ENCODE measurements at places on chromosomes 7 and 10. TPM values are rescaled to one million over a fixed set of nuclear protein-coding genes. Genes with fewer than 3 reads are reported as not detected.

DNA sequence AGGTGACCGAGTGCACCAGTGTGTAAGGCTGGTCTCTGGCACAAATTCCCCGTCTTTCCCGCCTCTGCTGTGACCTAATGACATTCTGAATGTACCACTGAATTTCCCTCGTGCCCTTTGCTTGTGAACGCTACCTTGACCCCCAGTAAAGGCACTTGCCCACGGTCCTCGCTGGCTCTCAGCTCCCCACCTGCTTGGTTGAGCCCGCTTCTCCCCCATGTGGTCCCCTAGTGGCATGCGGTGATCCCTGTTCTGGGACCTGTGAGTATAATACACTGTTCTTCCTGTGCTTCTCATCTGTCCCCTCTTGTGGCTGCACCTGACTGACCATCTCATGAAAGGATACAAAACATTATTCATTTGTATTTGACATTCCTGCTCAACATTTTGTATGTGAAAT lies 495.7 kb downstream of the INHBA start:
- DNase-seq, result no peak

The CNNM1 gene
- 0.13 TPM for total RNA-seq

DNA sequence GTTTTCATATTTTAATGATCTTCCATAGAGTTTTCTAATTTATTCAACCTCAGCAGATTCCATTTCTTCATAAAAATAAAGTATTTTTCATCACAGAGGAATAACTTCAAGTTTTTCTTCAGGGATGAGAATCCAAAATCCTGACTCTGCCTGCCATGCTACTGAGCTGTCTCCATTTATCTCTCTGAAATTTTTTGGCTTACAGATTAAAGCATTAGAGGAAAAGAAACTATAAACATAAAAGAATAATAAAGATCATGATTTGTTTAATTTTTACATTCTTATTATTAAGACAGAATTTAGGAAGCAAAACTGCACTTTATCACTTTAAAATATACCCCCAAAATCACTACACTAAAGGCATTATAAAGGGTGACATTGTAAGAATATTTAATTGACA lies 301.8 kb upstream of the NFE2L3 start:
- no peak for DNase-seq

The TRIL gene
- 0.03 TPM for total RNA-seq

GRCh38 chr10:12938271-12938670 lies 63.2 kb downstream of the CCDC3 start:
- DNase-seq, result peak; percentile 77

The OPALIN gene
- not detected for total RNA-seq

The SLC26A5 gene
- total RNA-seq, result not detected

- DNase-seq, result no peak
These were observed 3.2 kb upstream of the MTG1 start for GRCh38 chr10:133390597-133391248.

The TRIM73 gene
- total RNA-seq, result not detected

- no peak for DNase-seq
These were observed 99.8 kb downstream of the NKX6-2 start for GRCh38 chr10:132685921-132686680.

GRCh38 chr7:29194594-29195427 lies at the start of gene CHN2:
Gene CHN2, plus strand, starts transcription at chr7:29194775.
- peak; percentile 66 for DNase-seq

DNA sequence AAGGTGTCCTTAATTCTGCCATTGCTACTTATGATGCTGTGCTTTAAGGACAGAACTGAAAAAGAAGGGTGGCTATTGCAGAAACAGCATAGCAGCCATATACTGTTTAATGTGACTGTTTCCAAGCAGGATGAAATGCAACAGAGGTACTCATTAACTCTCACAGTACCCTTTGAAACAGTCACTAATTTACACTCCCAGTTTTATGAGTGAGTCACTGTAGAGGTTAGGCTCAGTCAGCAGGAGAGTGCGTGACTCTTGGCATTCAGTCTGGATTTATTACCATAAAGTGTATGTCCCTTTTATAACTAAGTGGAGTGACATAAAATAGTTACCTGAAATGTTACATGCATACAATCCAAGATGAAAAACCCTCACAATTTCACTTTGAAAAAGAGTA lies 27.7 kb downstream of the ALDH18A1 start:
- no peak for DNase-seq

DNA sequence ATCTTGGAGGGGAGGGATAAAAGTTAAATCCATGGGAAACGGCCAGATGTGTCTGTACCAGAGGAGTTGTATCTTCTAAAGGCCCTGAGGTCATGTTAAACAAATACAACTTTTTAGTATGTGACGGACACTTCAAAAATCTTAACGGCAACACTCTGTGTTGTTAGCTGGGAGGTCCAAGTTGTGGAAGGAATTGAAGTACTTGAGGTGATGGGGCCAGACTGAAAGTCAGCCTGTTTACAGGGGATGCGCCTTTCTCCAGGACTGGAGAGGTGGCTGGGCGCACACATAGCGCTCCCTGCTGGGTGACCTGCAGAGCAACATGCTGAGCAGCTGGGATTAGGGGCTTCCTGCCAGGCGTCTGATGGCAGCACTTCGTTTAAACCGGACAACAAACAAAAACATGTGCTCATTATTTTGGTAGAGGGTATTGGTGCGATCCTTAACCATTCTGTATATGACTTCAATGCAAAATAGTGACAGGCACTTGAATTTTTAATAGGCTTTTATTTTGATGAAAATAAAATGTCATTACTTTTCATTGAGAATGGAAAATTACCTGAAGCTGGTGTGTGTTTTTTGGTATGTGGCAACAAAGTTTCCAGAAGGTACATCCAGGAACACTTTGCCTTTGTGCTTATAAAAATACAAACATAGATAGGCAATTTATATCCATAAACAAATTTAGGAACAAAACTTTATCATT lies 198.2 kb downstream of the MLLT10 start:
- peak; percentile 31 for DNase-seq

The HOXA9 gene
- total RNA-seq, result 29.9 TPM

DNA sequence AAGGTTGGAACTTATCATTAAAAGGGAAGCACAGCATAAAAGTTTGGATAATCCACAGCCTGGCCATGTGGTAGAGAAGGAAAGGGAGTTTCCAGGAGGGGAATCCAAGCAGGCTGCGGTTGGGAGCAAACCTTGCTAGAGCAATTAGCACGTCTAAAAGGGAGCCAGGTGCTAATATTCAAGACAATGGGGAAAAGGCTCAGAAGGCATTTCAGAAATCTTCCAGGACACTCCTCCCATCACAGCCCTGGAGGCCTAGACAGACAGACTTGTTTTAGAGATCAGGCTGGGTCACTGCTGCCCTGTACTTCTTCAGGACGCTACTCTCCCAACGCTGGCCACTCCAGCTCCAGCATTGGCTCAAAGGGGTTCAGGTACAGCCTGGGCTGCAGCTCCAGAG lies 96.2 kb upstream of the KAT6B start:
- DNase-seq, result no peak

GRCh38 chr7:134905375-134905774 lies 80.9 kb upstream of the AGBL3 start:
- DNase-seq, result peak; percentile 80

- no peak for DNase-seq
These were observed 52.7 kb downstream of the KIAA1217 start for GRCh38 chr10:24261627-24262026.

DNA sequence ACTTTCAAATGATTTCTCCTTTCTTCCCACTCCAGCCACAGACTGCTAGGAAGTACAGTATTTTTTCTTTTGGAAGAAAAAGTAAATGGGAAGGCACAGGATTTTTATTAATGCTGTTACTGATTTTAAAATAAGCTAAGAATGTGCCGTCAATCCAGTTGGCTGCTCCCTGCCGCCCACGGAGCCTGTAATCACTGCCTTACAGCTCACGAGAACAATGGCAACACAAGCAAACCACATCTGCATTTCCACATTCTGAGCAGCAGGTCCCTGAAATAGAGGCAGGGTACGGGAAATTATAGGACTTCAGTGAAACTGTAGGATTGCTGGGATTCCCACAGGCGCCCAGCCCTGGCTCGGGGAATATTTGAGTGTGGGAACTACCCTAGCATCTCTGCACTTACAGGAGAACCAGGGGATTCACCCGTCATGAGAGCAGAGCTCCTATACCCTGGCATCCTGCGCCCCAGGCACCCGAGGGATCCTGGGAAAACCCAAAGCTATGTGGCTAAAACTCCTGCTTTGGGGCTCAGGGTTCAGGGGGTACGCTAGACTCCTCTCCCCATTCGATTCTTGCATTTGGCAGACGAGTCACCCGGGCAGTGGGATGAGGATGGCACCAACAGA lies 72.9 kb upstream of the TNS3 start:
- DNase-seq, result peak; percentile 60

- DNase-seq, result no peak
These were observed 7.8 kb downstream of the ICA1 start for GRCh38 chr7:8254215-8254614.

DNA sequence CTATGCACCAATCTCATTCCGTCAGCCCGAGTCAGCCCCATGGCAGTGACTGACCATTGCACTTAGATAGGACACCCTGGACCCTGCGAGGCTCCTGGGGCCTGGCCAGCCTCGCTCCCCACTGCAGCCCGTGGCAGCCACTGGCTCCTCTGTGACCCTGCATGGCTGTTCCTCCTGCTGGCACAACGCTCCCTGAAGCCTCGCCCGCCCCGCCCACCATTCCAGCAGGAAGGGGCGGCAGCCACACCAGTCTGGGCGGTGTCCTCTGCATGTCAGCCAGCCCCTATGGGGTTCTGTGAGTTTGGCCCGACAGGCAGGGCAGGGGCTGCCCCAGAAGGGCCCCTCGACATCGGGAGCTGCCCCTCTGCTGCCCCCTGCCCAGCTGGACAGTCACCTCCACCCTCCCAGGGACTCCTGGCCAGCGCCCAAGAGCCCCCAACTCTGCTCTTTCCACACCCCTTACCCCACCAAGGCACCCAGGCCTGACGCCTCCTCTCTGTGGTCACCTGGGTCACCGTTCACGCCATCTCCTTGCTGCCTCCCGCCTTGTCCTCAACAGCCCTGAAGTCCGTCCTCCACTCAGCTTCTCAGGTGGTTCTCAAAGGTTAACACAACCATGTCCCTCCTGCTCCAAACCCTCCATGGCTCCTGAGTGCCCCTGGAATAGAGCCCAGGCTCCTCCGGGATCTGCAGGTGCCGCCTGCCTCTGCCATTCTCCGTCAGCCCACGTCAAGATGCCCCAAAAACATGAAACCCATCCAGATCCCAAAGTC lies 103.5 kb downstream of the MICALL2 start:
- DNase-seq, result no peak

DNA sequence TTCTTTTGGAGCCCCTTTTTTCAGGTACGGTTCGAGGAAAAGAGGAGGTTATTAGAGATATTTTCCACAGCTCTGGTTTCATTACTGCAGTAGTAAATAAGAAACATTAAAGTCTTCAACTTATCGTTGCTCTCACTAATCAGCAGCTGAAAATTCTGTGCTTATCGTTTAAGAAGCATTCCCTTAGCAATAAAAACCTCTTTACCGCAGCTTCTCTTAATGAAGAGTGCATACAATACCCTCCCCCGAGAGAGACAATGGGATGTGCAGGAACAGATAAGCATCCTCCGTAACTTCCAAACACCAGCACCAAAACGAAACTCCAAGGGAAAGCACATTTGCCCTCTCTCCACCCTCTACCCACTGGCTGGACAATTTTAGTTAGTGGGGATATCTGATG lies 384.5 kb downstream of the NEBL start:
- no peak for DNase-seq

GRCh38 chr10:11478807-11479206 lies 132.6 kb downstream of the USP6NL start:
- DNase-seq, result no peak

GRCh38 chr7:102180727-102181126 lies 105.9 kb upstream of the SH2B2 start:
- no peak for DNase-seq
